ENCODE measurements at places on chromosomes 5 and 9.

- no peak for DNase-seq
Measured at GRCh38 chr9:70285246-70285645, 26.5 kb downstream of the SMC5 start.

- no peak for DNase-seq
Measured at GRCh38 chr5:142617416-142618129, 68.3 kb downstream of the FGF1 start.

GRCh38 chr5:78615697-78616096 lies 32.9 kb downstream of the LHFPL2 start:
- no peak for DNase-seq

DNA sequence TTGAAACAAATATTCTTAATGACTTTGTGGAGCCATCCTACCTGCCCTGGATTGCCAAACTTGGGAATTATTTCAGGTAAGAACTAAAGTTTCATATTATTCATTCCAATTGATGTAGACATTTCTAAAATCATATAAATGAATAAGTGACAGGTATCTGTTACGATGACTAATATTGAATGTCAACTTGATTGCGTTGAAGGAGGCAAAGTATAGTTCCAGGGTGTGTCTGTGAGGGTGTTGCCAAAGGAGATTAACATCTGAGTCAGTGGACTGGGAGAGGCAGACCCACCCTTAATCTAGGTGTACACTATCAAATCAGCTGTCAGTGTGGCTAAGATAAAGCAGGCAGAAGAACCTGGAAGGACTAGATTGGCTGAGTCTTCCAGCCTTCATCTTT lies 1688.4 kb upstream of the CDH9 start:
- no peak for DNase-seq

- DNase-seq, result no peak
Measured at GRCh38 chr5:150516011-150516410, 8.1 kb downstream of the NDST1 start.

GRCh38 chr9:134993996-134994720 lies 76.4 kb upstream of the FCN1 start:
- DNase-seq, result no peak

- DNase-seq, result peak; percentile 65
Measured at GRCh38 chr9:95316794-95317118, 753 bp downstream of the FANCC start.

- no peak for DNase-seq
Measured at GRCh38 chr5:135211083-135211790, 177.2 kb upstream of the PITX1 start.

DNA sequence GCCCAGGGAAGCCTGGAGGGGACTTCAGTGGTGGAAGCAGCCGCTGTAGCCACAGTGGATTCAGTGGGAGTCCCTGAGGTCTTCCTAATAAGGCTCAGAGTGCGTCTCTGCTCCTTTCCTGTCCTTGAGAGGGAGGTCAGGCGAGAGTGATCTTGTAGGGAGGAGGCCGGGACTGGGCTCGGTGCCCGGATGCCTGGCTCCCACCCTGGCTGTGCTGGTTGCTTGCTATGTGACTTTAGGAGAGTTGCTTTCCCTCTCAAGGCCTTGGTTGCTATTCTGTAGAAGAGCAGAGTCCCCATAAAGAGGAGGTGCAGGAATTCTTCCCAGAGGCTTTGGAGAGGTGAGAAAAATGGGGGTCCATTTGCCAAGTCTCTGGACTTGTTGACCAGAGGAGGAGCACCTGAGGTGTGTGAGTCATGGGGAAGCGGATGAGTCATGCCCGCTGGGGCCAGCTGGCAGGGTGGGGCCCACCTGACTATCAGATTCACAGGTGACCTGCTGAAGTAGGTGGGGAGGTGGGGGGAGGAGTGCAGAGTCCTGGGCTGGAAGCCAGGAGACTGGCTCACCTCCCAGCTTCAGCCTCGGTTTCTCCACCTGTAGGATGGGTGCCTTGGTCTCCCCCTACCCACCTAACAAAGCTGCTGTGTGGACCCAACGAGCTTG lies 13.8 kb downstream of the GSN start:
- no peak for DNase-seq

DNA sequence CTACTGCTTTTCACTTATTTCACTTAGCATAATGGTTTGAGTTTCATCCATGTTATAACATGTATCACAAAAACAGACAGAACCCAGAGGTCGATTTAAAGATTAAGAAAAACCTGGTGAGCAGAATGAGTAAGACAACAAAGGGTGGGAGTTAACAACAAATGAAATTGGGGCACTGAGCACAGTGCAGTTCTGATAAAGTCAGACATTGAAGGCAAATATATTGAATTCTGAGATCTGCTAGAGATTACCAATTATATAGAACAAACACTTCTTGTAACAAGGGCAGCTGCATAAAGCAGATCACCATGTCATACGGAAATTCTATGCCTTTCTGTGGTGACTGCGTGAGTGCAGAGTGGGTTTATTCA lies 517.3 kb upstream of the RORB start:
- DNase-seq, result no peak

- DNase-seq, result no peak
Measured at GRCh38 chr9:87655731-87656130, 70.2 kb upstream of the CTSL start.

- DNase-seq, result no peak
Measured at GRCh38 chr9:86723346-86723745, 224.0 kb downstream of the GAS1 start.

- no peak for DNase-seq
Measured at GRCh38 chr9:131523086-131523388, 8.0 kb downstream of the UCK1 start.

GRCh38 chr5:180611140-180611850 lies 20.0 kb upstream of the SCGB3A1 start:
- DNase-seq, result no peak

DNA sequence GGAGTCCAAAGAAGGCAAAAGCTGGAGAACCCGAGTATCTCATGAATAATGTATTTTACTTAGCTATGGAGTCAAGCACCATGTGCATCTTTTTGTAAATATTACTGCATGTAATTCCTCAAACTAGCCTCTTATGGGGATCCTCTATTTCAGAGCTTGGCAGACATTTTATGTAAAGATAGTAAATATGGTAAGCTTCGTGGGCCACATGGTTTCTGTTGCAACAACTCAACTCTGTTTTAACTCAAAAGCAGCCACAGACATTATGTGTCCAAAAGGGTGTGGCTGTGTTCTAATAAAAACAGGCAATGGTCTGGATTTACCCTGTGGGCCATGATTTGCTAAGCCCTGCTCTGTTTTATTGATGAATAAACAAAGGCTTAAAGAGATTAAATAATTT lies 17.3 kb downstream of the DAPK1 start:
- no peak for DNase-seq

GRCh38 chr5:53438486-53439472 lies 41.6 kb upstream of the FST start:
- DNase-seq, result no peak

DNA sequence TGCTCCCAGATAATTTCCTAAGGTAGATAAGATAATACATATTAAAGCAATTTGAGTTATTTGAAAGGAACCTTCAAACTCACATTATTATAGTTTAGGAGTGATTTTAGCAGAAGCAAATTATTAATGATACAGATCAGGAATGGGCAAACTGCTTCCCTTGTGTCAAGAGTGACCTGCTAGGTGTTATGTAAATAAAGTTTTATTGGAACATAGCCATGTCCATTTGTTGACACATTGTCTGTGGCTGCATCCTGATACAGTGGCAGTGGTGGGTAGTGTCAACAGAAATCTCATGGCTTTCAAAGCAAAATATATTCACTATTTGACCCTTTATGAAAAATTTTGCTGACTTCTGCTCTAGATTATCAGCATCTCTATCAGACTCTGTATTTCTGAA lies 11.4 kb upstream of the BASP1 start:
- no peak for DNase-seq
